ENCODE measurements at places on chromosomes 12 and 14. TPM values are rescaled to one million over a fixed set of nuclear protein-coding genes. Genes with fewer than 3 reads are reported as not detected.

The HCAR1 gene
- 0.92 TPM for total RNA-seq

The FANCM gene
- total RNA-seq, result 9.1 TPM

The MYF6 gene
- total RNA-seq, result not detected

The SYNDIG1L gene
- 0.28 TPM for total RNA-seq

The GLS2 gene
- total RNA-seq, result 4.4 TPM

The RXYLT1 gene
- total RNA-seq, result 18.7 TPM

All from ovary (tissue), 10 donors.